ENCODE measurements at places on chromosomes 2 and 18.

- DNase-seq, result no peak
These were observed 277.9 kb downstream of the NDUFA10 start for GRCh38 chr2:239747274-239747673.

GRCh38 chr2:20781656-20782265, 41.1 kb downstream of the LDAH start:
- no peak for DNase-seq

DNA sequence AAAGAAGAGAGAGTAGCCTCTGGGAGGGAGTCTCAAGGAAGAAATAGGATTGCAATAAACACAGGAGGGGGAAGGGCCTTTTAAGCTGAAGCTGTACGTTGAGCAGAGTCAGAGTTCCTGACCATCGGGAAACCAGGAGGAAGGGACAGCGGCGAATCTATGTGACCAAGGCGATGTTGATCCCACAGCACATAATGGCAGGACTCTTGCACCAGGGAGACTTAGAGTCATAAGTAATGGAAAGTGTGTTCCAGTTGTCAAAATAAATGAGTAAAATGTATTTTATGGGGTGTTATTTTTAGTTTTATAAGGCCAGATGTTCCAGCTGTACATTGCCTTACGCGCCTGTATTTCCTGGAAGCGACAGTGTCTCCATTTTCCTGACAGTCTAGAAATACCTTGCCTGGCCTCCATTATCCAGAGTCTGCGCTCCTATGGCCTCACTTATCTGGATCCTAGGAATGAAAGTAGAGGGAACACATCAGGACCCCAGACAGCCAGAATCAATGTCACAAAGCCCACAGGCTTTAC, 152.8 kb upstream of the COPS8 start:
- peak; percentile 53 for DNase-seq

GRCh38 chr2:81290846-81291245, 986.3 kb upstream of the LRRTM1 start:
- DNase-seq, result no peak

DNA sequence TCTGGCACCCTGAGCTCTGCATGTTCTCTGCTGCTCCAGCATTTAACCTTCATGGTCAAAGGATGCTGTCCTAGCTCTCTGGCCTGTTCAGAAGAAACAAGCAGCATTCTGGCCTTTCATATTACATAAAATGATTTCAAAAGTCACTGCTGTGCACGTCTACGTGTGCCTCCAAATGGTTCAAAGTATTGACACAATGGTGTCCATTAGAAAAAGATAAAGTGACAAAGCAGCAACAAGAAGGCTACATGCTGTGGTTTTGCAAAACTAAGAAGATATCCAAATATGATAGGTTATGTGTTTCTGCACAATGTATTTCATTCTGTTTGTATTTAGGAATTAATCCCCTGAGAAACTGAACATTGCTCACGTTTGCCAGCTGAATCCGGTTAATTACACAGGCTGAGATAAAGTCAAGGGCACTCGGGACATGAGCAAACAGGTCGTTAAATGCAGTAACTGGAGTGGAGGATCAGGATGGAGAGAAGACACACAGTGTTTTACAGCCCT, 258.5 kb downstream of the DOK6 start:
- DNase-seq, result no peak

DNA sequence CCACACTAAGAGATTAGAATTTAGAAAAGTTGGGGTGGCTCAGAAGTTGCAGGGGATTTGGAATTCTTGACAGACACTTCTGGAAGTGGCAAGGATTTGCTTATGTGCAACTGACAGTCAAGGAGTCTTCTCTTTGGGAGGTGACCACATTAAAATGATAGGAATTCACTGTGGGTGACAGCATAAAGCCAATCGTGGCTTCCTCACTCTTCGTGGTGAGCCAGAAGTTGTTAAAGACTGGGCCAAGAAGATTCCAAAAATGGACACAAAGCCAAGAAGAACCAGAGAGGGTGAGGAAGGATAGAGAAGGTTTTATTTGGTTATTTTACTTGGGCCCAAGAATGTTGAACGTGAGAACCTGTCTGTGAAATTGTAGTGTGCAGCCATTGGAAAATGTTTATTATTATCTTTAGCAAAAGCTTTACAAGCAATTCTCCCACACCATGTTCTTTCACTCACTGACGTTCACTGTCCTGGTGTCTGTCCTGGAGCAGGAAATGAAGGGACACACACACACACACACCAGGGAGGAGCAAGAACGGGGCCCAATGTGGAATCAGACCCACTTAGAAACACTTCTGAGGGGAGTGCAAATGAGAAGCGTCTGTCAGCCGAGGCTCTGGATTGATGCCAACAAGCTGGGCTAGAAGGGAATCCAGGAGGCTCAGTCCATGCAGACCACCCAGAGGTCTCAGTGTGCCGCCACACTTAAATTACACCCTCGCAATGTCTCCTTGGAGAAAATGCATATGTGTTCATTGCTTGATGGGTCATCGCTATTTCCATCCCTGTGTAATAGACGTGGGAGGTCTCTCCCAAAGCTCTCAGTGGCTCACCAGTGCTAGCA, 37.2 kb downstream of the STEAP3 start:
- no peak for DNase-seq

DNA sequence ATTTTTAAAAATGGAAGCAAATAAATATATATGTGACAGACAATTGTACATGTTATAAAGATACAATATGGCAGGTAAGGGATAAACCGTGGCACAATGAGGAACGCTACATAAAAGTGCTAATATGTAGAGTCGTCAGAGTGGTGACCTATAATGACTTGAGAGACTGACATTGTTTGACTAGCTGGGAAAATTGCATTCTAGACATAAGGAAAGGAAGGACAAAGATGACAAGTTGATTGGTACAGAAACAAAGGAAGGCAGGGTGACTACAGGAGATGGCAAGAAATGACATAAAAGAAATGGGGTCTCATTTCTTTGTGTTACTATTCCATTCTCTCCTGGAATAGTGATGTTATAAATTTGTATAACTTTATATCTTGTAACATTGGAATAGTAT, 420.4 kb downstream of the DSC3 start:
- no peak for DNase-seq

GRCh38 chr2:98825858-98826257, 94.9 kb upstream of the MGAT4A start:
- DNase-seq, result no peak

DNA sequence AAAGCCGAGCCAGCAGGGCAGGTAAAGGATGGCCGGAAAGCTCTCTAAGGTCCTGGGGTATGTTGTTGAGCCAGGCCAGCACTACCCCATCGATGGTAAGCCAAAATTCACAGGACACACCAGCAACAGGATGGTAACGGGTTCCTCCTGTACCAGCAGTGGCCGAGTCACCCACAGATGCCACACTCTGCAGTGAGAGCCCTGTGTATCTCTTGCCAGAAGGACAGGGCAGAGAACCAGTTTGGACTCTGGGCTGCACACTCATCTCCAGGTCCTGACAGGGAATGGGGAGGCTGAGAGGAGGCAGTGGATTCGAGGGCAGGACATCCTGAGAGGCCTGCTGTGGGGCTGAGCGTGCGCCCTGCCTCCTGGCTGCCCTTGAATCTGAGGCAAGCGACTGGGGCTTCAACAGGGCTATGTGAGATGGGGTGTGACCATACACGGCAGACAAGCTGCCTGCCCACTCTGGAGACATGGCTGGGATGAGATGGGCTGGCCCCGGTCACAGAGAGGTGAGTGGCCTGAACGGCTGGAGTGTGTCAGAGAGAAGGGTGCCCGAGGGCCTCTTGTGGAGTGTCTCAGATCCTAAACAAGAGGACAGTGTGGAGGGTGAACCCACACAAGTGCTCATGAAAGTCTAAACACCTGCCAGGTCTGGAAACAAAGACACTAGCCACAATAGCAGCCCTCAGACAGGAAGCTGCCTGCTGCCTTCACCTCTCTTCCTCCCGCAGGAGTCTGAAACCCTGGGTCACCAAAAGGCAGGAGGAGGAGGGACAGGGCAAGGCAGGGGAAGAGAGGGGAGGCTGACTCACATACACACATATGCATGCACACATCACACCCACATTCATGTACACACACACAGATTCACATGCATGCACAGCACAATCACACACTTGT, 182.3 kb downstream of the LOXHD1 start:
- DNase-seq, result no peak

DNA sequence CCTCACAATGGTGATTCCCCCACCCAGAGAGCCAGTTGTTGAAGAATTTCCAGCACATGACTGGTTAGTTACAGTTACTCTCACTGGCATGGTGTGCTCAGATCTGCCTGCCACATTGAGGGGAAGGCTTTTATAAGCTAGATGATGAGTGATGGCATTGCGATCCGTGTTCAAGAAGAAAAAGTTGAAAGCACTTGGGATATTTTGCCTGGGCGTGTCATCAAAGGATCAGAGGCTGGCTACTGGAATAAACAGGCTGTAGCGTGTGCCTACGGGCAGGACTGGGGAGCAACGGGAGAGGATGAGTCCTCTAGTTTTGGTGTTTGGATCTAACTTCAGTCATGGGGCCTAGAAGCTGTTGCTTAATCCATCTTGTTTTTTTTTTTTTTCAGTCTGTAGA, 175.0 kb downstream of the SETBP1 start:
- DNase-seq, result no peak

GRCh38 chr2:124933883-124934282, 908.8 kb downstream of the CNTNAP5 start:
- DNase-seq, result no peak

DNA sequence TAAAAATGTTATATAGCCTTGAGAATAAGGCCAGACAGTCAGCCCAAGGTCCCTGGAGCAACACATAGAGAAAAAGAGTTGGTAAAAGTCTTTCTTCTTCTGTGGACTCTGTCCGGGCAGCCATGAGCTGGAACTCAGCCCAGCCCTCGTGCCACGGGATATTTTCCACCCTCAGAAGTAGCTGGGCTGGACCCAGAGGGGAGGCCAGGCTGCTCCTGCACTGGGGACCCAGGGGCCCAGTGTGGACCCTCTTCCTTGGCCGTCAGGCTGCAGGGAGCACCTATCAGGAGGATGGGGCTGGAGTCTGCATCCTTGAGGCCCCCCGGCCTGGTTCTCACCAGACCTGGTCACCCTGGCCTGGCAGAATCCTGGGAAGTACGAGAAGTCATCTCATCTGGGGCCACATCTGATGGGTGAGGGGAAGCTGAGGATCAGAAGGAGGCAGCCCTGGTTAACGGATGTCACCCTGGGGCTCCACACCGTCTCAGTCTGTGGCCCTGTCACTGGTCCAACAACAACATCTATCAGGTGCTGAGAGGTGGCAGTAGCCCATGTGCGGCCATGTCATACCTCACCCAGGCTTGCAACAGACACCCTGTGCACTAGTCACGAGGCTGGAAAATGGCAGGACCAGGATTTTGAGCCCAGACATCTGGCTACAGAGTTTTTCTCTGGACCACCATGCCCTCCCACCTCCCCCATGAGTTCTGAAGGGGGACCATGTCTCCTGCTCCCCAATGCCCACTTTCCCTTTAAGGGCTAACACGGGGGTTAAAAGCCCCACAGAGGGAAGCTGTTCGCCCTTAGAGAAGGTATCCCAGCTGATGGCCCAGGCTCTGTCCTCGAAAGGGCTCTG, 33.0 kb downstream of the SDC1 start:
- DNase-seq, result no peak

DNA sequence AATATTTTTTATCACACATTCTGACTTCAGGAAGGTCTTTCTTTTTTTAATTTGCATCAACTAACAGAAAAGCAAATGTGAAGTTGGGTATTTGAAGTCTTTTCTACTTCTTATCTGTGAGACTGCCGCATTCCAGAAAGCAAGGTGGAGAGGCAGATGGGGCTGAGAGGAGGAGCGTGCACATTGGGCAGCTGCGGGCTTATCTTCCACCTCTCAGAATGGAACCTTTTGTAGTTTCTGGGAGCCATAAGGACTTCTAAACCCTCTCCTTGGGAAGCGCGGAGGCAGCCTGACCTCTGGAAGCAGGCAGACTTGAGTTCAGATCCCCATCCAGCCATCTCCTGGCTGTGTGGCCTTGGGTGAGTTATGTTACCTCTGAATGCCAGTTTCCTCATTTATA, 3.9 kb downstream of the MAPRE3 start:
- no peak for DNase-seq

DNA sequence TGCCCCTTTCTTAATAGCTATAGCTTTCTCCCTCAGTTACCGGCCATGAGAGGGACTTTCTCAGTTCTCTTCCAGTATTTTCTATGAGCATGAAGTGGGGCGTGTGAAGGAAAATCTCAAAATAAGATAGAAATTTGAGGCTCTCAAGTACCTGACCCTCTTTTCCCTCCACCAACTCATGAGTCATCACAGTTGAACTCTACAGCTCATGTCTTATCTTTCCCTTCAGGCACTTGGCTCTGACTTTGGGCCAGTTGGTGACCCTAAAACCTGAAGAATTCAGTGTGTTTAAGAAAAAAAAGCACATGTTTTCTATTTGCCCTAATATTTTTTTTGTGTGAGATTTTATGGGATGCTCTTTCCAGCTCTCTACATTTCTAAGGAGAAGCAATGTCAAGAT, 896.7 kb upstream of the ZEB2 start:
- DNase-seq, result no peak

DNA sequence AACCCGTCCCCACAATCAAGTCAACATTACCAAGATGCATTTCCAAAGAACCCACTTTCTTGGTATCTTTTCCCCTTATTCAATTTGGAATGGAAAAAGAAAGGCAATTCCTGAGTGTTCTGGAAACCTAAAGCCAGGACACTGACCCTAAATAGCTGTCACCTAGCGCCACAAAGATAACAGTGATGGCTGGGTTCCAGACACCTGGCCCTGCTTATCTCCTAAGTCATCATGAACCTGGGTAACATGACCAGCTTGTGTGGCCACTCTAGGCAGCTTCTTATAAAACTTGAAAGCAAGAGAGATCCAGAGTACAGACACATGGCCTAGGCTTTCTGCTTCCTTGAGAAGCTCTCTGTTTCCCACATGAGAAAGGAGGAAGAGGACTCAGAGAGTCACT, 95.4 kb downstream of the BOD1L2 start:
- DNase-seq, result no peak

DNA sequence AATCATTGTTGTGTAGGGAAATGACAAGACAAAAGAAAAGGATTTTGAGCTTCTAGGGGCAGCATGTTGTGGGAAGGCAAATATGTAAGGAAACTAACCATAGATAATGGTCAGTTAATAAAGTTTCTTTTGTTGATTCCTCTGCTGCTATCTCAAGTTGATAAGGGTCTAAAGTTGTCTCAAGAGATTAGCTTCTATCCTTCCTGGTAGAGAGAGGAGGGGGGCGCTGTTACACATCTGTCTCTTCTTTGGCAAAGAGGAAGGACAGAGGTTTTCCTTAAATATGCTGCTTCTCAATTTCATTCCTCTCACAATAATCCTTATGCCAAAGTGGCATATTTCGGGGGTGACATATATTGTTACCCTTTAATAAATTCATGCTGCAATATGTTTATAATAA, 944.0 kb downstream of the DPP10 start:
- no peak for DNase-seq

DNA sequence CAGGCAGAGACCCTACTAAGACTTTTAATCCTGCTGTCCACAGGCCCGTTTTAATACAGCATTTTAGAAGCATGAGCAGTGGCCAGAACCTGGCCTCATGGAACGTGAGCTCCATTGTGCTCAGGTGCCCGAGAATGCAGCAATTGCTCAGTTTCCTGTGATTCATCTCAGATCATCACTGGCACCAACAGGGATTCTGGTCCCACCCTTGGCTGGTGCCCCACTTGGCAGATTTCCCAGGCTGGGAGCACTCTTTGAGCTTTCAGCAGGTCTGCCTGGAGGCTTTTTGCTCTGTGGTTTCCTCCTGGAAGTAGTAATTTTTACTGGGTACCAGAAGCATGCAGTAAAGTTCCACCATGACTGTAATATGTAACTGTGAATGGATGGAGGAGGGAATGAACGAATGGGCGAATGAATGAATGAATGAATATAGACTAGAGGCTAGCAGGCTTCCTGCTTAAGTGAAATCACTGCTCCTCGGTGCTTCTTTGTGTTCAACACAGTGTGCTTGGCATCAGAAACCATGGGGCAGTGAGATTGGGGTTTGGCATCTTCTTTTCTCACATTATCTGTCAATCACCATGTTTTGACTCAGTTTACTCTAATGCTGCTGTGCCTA, 312.9 kb downstream of the PRKCE start:
- DNase-seq, result peak; percentile 72
